ENCODE measurements at places on chromosomes 11 and 22.

DNA sequence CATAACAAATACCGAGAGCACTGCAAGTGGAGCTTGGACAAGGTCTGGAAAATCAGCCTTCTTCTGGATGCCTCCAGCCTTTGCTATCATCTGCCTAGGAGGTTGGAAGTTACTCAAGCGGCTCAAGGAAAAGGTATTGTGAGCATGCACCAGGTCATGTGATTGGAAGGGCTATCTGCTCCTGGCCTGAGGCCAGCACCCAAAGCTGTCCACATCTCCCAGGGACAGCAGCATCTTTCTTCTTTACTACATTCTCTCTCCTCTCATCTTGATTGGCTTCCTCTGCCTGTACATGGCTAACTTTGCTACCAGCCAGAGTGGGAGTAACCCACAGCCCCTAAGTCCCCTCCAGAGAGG lies 44.2 kb upstream of the AMPD3 start:
- DNase-seq = no peak

GRCh38 chr11:104451197-104451893 lies 287.4 kb upstream of the PDGFD start:
- DNase-seq = no peak

DNA sequence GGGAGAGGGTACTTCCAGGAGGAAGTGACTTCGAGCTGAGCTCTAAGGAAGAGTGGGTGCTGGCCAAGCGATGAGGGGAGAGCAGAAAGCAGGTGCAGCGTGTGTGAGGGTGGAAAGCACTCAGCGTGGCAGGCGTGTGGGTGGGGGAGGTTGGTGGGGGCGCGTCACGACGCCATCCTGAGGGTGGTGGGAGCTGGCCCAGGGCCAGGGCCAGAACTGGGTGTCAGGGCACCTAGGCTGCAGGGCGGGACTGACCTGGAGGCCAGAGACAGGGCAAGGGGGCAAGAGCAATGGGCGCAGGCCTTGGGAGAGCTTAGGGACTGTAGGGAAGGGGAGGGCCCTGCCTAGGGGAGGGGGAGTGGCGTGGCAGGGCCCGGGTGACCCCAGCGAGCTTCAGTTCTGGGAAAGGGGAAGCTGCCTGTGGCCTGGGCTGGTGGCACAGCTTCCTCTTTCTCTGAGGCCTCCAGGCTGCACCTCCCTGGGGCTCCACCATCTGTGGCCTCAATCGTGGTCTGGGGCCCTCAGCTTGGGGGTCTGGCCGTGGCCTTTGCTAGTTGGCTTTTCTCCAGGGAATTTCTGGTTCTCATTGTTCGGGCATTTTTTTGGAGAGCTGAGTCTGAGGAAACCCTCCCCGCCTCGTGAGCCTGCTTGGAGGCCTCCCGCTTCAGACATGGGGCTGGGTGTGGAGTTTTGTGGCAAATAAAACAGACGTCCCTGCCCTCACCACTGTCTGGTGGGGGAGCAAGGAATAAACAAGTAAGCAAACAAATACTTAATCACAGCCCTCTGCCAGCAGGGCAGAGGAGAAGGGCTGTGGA lies 8.9 kb downstream of the RELT start:
- no peak for DNase-seq

GRCh38 chr11:68312780-68313573 lies 586 bp downstream of the LRP5 start:
- DNase-seq = no peak

GRCh38 chr22:18088825-18089568 lies 11.2 kb downstream of the PEX26 start:
- no peak for DNase-seq

GRCh38 chr11:103904324-103904667 lies 132.1 kb upstream of the DDI1 start:
- DNase-seq = no peak

DNA sequence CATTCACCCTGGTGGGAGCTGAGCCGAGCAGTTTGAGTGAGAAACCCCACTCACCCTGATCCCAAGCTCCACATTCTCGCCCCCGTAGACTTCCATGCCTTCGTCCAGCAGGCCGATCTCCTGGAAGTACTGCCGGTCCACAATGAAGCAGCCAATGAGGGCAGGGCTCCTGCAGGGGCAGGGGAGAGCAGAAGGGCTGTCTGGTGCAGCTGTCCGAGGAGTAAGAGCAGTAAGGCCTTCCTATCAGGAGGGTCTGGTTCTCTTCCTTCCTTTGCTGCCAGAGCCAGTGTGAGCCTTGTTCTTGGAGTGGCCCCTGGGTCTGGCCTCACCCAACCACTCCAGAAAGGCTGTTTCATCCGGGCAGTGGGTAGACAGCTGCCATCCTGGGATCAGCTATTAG lies 19.4 kb upstream of the CSNK2A3 start:
- DNase-seq = no peak

GRCh38 chr22:23387827-23388516 lies 192.1 kb downstream of the IGLL1 start:
- DNase-seq = no peak

- no peak for DNase-seq
Measured at GRCh38 chr22:37575490-37576003, 4.3 kb downstream of the LGALS2 start.

- DNase-seq = no peak
Measured at GRCh38 chr11:10017911-10018310, 276.1 kb downstream of the SBF2 start.

DNA sequence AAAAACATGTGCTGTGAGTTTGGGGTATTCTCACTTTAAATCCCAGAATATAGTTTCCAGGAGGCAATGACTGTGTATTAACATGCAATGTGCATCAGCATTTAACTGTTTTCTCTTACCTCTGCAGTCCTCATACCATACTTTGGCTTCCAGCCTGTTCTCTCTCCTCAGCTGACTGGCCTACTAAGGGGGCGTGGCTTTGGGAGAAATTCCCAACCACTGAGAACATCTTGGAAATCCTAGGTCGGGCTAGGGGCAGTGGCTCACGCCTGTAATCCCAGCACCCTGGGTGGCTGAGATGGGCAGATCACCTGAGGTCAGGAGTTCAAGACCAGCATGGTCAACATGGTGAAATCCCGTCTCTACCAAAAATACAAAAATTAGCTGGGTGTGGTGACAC lies 13.5 kb upstream of the ZC3H12C start:
- no peak for DNase-seq

GRCh38 chr11:18171377-18172000 lies 1.1 kb upstream of the MRGPRX4 start:
- no peak for DNase-seq

DNA sequence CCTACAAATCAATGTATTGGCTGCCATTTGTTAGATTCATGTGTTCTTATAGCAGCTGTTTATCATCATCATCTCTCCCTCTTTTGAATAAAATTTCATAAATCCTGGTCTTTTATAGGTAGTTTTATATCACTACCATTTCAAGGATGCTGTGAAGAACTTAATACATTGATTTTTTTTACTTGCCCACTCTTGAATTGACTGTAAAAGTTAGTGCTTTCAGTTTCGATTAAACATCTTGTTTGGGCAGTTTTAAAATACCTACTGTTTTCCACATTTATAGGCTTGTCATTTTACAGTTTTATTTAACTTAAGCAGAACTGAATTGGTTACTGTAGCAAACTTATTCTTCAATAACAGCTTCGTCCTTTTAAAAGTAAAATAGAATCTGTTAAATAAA lies 59.5 kb downstream of the TTC17 start:
- no peak for DNase-seq

DNA sequence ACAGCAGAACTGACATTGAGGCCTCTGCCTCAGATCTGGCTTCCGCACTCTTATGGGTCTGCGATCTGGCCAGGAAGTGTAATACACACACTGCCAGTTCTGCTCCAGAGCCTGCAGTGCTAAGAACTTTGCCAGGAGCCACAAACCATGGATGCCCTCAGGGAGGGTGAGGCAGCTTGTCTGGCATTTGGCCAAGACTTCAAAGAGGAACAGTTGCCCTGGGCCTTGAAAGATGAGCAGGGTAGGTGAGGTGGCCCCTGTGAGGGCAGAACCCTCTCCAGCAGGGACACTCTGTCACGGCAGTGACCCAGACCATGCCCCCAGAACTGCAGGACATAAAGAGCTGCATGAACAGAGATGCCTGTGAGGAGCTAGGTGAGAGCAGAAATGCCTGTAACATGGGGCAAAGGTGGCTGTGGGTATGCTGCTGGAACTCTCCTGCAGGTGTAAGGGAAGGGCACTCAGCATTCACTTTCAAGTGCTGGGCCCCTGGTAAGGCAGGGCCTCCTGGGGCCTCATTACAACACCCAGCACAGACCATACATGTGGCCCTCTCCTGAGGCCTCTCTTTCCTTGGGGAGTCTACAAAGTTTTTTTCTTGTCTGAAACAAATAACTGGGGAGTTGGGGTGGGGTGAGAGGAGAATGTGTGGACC lies 47.3 kb downstream of the NEU3 start:
- no peak for DNase-seq

DNA sequence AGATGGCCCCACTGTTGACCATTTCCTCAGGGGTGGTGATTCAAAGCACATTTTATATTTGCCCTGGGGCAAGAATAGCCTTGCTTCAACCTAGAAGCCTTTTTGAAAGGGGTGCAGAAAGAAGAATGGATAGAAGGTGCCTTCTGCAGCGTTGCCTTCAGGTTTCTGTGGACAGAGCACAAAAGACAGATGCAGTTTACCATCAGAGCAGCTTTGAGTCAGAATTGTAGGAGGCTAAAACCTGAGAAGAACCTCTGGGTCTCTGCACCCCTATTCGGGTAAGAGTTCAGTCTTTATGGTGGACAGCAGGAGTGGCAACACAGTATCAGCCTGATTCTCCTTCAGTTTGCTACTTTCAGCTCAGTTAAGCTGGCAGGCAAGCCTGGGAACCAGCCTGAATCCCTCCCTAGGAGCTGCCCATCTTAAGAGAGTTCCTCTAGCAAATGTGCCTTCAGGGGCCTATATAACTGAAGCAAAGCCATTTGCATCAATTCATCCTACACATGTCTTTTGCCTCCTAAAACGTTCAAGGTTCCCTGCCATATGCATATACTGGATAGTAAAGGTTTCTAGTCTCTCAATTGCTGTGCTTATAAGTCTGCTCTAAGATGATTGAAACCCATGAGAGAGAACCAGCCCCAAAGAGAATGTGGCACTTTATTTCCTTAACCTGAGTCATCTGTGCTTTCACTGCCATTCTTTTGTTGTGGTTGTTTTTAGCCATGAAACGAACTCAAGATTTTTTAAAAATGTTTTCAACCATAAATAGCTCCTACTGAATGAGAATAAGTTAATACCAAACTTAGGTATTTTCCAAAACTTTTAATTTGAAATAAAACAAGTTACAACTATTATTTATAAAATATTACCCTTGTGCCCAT lies 123.0 kb downstream of the TRIM44 start:
- no peak for DNase-seq

DNA sequence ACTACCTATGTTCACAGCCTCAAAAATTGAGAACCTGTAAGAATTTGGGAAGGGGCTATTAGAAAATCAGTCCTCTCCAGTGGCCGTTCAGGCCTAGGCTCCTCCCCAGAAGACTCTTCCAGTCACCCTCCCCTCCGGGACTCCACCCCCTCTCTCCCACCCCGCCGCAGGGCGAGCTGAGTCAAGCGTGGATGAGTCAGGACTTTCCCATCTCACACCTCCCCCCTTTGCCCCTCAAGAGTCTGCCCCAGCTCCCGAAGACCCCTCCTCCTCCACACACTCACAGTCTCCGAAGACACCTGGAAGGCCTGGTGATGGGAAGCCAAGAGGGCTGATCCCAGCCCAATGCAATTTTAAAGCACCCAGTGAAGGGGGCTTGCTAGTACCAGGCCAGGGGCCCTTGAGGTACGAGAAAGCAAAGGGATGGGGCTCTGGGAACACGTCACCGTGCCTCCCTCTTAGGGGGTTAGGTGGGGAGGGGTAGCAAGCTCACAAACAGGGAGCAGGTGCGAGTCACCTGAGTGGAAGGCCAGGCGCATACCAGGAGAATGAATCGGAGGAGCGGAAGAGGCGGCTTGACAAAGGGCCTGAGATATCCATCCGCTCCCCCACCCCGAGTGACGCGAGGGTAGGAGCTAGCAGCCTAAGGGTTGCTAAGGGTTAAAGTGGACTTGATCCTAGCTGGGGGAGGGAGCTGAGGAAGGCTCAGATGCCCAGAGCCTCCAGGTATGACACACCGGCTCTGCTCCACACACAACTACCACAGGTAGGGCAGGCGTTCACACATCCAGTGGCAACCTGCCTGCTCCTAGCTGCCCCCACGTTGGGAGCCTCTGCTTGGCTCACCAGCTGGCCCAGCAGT lies 13.6 kb downstream of the BCL9L start:
- DNase-seq = peak; percentile 49

DNA sequence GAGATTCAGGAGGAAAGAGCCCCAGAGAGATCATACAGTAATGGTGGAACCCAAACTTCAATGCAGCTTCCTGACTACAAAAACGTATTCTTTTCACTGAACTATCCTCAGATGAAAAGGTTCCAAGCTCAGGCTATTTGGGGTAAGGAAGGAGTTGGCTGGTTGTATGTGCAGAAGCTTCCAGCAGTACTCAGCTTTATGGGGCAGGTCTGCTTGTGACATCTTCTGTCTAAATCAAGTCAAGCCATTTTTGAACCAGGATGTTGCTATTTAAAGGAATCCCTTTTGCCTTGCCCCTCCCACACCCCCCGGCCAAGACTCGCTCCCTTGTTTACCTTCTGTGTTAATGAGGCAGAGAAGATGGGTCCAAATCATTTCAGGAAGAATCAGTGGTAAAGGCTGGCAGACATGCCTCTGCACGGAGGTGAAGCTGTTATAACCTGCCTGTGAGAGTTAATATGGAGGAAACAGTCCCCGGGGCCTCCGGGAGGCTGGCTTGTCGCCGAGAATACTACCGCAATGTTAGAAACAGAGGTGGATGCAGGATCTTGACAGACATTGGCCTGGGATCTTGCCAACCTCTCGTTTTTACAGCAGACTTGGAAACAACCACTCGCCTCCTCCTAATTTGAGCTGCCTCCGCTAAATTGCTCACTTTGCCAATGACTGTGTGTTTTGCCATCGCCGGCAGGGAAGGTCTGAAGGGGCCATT lies 45.4 kb downstream of the TIMP3 start:
- DNase-seq = no peak

DNA sequence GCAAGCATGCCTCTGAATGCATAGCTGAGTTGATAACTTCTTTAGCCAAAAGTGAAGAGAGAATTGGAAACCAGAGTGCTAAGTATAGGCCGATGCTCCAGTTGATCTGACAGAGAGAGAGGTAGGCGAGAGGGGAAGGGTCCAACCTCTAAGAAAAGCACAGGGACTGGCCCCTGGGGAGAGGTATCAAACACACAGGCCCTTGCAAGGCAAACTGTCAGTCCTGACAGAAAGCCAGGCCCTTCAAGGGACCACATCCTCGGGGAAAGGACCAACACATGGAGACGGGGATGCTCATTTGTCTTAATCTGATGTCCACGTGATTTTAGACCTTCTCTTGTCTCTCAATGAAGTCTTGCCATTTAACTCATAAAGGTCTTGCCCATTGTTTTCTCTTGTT lies 43.9 kb upstream of the SPATA19 start:
- no peak for DNase-seq

DNA sequence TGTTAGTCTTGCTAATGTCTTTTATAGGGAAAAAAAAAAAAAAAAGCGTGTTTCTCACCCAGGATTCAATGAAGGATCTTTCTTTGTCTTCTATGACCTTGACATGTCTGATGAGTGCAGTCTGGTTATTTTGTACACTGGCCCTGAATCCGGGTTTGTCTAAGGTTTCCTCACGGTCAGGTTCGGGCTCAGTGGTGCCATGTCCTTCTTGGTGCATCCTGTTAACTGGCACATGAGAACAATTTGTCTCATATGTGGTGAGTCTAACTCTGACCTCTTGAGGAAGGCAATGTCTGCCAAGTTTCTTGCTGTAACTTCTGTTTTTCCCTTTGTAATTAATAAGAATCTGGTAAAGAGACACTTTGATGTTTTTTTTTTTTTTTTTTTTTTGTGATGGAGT lies 12.5 kb downstream of the F2 start:
- DNase-seq = no peak
